ENCODE measurements at places on chromosomes 12 and 14.

- no peak for DNase-seq
These were observed 3.5 kb downstream of the PPM1H start for GRCh38 chr12:62931477-62931876.

- DNase-seq: no peak
These were observed 17.8 kb downstream of the FAIM2 start for GRCh38 chr12:49885663-49886461.

DNA sequence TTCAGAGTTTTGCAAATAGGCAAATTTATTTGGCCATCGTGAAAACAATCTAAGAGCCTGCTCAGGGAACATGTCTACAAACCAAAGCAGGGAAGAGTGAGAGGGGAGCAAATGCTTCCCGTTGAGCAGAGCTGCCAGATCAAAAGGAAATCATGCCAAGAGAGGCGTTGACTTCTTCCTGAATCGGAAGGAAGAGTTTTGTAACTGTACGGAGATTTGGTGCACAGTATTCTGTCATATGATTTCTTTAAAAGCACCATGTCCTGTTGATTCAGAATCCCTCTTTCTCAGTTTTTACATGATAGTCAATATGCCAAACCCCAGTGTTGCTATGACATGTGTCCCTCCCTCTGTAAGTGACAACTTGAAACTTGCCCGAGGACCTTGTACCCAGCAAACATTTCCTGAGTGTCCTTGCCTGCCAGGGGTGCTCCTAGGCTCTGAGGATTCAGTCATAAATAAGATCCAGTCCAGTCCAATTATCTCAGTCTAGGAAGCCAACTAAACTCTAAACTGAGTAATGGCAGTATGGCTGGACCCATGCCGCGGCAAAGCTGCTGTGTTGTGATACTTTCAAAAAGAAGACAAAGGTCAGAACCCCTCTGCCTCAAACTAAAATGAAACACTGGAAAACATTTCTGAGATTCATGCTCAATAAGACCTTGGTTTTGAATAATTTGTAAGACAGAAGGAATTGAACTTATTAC lies 300.1 kb upstream of the FKBP4 start:
- no peak for DNase-seq

GRCh38 chr14:56422703-56423213 lies 156.8 kb upstream of the TMEM260 start:
- peak; percentile 73 for DNase-seq

- DNase-seq: peak; percentile 53
These were observed 3.5 kb upstream of the NFE2 start for GRCh38 chr12:54304187-54304810.

DNA sequence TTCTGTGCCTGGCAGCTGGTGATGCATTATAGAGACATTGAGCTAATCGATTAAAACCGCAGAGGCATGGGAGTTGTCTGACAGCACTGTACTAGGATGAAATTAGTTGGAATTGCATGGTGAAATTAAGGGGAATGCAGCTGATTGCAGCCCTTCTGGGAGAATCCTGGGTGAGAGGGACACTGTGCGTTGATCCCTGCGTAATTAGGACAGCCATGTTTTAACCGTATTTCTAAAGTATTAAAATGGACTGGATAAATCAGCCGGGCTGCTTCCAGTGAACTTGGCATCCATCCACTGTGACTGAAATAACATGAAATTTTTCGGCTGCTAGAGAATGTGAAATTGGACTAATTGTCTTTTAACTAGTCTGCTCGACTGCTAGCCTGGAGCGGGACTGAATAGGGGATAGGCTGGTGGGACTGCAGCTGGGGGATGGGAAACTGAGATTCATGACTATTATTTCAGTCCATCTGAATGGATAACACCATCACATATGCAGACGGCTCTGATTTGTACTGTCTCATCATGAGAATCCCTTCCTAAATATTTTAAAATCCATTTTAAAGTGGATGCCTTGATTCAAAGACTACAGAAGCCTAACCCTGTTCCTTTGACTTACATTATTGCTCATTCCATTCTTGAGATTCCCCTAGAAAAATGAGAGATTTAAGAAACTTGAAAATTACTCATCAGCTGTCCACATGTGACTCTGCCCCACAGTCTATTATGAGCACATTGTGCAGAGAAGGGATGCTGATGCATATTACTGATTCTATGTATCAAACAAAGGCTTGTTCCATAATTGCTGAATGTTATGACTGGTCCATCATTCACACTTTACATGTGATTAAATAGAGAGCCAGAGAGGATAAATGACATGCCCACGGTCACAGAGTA lies 343.9 kb downstream of the NPAS3 start:
- DNase-seq: peak; percentile 1

DNA sequence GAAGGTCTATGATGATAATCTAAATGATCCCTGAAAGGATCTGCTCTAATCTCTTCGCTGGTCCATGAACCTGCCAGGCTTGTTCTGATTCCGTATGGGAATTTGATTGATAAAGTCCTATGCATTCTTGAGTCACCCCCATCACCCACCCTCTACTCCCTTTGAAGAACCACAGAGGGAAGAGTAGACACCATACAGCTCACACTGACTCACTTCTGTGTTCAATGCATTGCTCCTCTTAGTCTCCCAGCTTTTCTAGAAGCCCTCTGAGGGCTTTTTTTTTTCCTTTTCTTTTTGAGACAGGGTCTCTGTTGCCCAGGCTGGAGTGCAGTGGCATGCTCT lies 18.5 kb upstream of the GPRC5A start:
- peak; percentile 57 for DNase-seq

GRCh38 chr12:19431407-19432308 lies 7.6 kb upstream of the AEBP2 start:
- peak; percentile 89 for DNase-seq

DNA sequence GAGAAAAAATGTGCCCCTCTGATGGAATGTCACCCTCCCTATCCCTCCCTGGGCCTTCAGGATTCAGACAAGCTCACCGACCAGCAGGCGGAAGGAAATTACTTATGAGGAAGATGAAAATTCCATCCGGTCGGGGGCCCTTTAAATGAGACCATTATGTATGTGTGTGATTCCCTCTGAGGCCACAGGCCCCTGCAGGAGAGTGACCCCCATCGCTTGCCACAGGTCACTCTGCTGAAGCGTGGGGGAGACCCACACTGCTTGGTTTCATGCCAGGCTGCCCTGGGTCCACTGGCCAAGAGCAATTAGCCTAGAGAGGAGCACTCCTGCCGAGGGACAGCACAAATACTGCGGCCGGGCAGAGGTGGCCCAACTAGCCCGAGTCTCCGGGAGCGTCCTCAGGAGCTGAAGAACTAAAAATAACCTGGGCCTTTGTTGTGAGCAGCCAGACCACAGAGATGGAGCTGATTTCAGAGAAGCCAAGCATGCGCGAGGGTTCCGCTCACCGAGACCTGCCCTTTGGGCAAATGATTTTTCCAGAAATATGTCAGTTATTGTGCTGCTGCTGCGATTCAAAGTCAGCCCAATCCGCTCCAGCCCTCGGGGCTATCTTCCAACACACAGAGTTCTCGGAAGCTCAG lies 276.4 kb downstream of the DPF3 start:
- DNase-seq: peak; percentile 86

- DNase-seq: peak; percentile 55
These were observed 41.6 kb upstream of the NTF3 start for GRCh38 chr12:5390174-5390799.

DNA sequence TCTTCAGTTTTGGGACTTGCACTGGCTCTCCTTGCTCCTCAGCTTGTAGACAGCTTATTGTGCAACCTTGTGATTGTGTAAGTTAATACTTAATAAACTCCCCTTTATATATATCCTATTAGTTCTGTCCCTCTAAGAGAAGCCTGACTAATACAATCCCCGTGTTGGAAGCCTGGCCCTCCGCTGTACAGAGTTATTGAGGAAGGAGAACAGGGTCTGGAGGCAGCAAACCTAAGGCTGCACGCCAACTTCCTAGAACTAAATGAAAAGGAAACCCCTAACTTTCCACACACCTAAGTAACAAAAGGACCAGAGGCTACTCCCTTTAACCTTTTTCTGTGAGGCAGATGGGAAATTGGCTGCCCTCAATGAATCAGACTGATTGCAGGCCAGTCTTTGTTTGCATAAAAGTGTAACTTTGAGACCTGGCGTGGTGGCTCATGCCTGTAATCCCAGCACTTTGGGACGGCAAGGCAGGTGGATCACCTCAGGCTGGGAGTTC lies 42.6 kb upstream of the LIMA1 start:
- DNase-seq: no peak

DNA sequence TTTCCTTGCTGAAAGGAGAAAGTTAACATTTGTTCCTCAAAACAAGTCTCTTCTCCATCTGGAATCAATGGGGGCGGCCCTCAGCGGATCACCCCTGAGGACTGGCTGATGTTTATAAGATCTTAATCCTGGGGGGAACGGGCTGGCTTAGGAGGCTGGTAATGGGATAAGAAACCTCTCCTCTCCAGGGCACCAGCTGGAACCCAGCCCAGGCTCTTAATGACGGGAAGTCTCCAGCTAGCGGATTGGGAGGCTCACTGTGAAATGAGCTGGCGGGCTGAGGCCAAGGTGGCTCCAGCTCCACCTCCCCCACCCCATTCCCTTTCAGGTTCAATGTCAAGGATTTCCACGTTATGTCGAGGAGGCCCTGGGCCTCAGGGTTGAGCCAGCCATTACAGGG lies 1133.0 kb downstream of the VRK1 start:
- no peak for DNase-seq

DNA sequence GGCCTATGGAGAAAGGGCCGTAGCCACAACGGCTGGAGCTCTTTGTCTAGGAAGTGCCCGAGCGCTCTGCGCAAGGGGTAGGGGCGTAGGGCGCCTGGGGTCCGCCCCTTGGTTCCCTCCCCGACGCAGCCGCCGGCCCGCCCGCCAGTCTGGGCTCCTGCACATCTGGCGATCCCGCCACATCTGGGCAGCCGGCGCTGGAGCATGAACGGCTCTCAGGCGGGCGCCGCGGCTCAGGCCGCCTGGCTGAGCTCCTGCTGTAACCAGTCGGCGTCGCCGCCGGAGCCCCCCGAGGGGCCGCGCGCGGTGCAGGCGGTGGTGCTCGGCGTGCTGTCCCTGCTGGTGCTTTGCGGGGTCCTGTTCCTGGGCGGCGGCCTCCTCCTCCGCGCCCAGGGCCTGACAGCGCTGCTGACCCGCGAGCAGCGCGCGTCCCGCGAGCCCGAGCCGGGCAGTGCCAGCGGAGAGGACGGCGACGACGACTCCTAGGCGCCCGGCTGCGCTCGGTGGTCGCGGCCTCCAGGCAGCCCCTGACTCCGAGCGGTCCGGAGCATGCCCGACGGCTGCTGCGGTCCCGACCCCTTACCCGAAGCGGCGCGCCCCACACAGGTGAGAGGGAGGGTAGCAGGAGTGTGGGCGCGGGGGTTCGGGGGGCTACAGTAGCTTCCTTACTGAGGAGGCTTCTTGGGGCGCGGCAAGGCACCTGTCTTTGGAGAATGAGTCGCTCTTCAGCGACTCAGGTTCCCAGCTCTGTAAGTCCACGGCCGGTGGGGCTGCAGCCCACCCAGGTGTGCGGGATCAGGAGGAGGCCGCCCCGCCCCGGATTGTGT lies at the start of gene SMIM41:
TSS of gene SMIM41 (plus strand) at position 129 of the 827 bp plus-strand sequence. CDS start at position 205, 76 bp downstream.
- no peak for DNase-seq

- DNase-seq: peak; percentile 8
These were observed 129.8 kb downstream of the PIK3C2G start for GRCh38 chr12:18391151-18391550.

DNA sequence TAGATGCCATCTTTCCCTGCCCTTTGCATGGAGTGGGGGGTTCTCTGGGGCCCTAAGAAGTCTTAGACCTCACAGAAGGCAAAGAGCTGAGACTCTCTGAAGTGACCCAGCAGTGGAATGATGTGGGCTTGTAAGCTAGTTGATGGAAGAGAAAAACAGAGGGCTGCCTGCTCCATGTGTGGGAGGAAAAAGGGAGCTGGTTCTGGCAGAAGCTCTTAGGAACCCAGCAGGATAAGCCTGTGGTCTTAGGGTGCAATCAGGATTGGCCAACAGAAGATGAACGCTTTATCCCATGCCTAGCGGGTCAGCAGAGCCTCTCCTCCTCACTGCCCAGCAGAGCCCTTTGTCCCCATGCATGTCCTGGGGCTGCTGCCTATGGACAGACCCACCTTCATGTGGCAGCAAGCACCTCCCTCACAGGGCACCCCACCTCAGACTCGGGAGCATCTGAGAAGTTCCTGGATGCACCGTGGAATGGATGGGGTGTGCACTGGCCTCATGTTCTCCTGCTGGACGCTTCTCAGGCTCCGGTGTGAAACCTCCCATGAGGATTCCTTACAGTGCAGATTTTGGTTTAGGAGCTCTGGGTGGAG lies 152.7 kb downstream of the ADGRD1 start:
- no peak for DNase-seq

GRCh38 chr14:77607741-77608302 lies 8.6 kb downstream of the SPTLC2 start:
- DNase-seq: no peak

DNA sequence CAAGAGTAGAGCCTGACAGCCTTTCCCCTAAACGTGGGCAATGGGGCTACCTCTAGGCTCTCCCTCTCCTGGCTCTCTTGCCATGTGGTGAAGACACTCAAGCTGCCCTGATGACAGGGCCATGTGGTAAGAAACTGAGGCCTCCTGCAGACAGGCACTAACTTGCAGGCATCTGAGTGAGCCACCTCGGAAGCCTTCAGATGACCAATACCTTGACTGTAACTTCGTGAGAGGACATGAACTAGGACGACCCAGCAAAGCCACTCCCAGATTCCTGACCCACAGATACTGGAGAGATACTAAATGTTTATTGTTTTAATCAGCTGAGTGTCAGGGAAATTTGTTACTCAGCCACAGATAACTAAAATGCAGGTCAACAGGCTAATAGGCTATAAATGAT lies 96.4 kb downstream of the EFCAB11 start:
- DNase-seq: peak; percentile 80

Measured in EH (cell line).